Lung (tissue), 17 donors: ENCODE measurements at places on chromosomes 4 and X.

GRCh38 chrX:5324546-5324945, 904.1 kb downstream of the NLGN4X start:
- DNase-seq = no peak

DNA sequence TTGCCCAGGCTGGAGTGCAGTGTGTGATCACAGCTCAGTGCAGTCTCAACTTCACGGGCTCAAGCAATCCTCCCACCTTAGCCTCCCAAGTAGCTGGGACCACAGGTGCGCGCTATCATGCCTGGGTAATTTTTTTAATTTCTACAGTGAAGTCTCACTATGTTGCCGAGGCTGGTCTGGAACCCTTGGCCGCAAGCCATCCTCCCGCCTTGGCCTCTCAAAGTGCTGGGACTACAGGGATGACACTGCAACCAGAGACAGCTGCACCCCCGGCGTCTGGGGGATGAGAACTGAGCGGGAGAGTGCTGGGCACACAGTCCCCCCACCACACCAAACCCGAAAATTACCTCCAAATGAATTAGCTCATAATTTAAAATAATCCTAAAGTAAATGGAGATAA, 33.1 kb upstream of the GTPBP6 start:
- DNase-seq = no peak

GRCh38 chr4:139933541-139933940, 220.4 kb downstream of the MAML3 start:
- peak; percentile 70 for DNase-seq

- no peak for DNase-seq
These were observed 1317.4 kb upstream of the DIAPH2 start for GRCh38 chrX:95367286-95367685.

- peak; percentile 75 for DNase-seq
These were observed 1.2 kb downstream of the USP46 start for GRCh38 chr4:52657618-52658501.
